Effector memory CD4-positive, alpha-beta T cell (primary cell): ENCODE measurements at places on chromosomes 2 and 18.

GRCh38 chr2:42101206-42102023 is 53.6 kb downstream of the PKDCC start:
- peak overlapping the region; percentile 37 for H3K4me3 ChIP-seq
- H3K4me1 ChIP-seq: peaks cover 74% of the 10 kb centered on the region
- peak overlapping the region; percentile 99 for H3K27ac ChIP-seq
- H3K27me3 ChIP-seq: no peaks in the 10 kb centered on the region
- DNase-seq: peak; percentile 59

GRCh38 chr18:60358516-60358915 is 14.1 kb downstream of the MC4R start:
- H3K36me3 ChIP-seq: no peaks in the 10 kb centered on the region
- no peak for DNase-seq
- no peak overlapping the region for H3K27ac ChIP-seq
- H3K27me3 ChIP-seq: no peaks in the 10 kb centered on the region
- no peaks in the 10 kb centered on the region for H3K4me1 ChIP-seq

- no peaks in the 10 kb centered on the region for H3K4me1 ChIP-seq
- no peaks in the 10 kb centered on the region for H3K36me3 ChIP-seq
- H3K27ac ChIP-seq: no peak overlapping the region
- H3K27me3 ChIP-seq: no peaks in the 10 kb centered on the region
- no peak for DNase-seq
- H3K4me3 ChIP-seq: no peak overlapping the region
Observed at GRCh38 chr2:219104107-219105035, 43.6 kb upstream of the IHH start.

- no peak overlapping the region for H3K27ac ChIP-seq
- H3K27me3 ChIP-seq: no peaks in the 10 kb centered on the region
- peaks cover 6% of the 10 kb centered on the region for H3K4me1 ChIP-seq
- no peaks in the 10 kb centered on the region for H3K36me3 ChIP-seq
Observed at GRCh38 chr18:11980163-11980493, 1.2 kb upstream of the IMPA2 start.

GRCh38 chr18:9824952-9825371 is 60.8 kb upstream of the TXNDC2 start:
- H3K36me3 ChIP-seq: no peaks in the 10 kb centered on the region
- DNase-seq: no peak
- H3K4me1 ChIP-seq: no peaks in the 10 kb centered on the region
- H3K27me3 ChIP-seq: peaks cover 4% of the 10 kb centered on the region

DNA sequence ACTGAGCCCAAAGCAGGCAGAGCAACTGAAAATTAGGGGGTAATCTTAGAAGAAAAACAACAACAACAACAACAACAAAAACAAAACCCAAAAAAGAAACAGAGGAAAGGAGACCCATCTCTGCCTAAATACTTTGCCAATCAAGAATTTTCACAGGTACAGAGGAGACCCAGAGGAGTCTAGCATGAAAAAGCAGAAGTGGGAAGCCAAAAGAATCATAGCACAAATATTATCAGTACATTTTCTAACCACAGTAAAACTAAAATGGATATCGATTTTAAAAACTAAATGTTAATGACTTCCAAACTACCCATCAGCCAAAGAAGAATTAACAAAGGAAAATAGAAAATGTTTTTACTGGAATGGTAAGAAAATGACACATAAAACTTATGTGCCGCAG is 148.1 kb downstream of the BAZ2B start:
- no peaks in the 10 kb centered on the region for H3K36me3 ChIP-seq
- H3K4me3 ChIP-seq: no peak overlapping the region
- DNase-seq: no peak
- no peaks in the 10 kb centered on the region for H3K27me3 ChIP-seq
- H3K4me1 ChIP-seq: no peaks in the 10 kb centered on the region

DNA sequence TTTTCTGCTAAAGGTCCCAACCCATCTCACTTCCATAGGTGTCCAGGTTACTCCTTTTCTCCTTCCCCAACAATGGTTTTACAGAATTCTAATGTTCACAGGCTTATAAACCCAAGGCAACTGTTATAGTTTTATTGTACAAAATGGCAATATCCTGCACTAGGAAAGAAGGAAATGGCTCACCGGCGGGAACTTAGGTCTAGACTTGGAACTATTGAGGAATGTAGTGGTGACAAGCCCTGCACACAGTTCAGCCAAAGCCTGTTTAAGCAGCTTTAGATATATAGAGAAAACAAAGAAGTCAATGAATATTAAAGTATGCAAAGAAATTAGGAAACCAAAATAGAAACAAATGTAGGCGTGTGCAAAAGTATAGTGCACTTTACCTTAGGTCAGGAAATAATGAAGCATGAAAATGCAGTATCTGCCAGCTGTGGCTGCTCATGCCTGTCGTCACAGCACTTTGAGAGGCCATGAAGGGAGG is 22.7 kb upstream of the KCNG3 start:
- no peak overlapping the region for H3K4me3 ChIP-seq
- no peaks in the 10 kb centered on the region for H3K4me1 ChIP-seq
- DNase-seq: no peak
- H3K27me3 ChIP-seq: no peaks in the 10 kb centered on the region

- H3K4me1 ChIP-seq: peaks cover 18% of the 10 kb centered on the region
- no peak for DNase-seq
- H3K27me3 ChIP-seq: no peaks in the 10 kb centered on the region
- H3K36me3 ChIP-seq: peaks cover 9% of the 10 kb centered on the region
Observed at GRCh38 chr2:96837575-96837974, 6.2 kb downstream of the ANKRD23 start.

DNA sequence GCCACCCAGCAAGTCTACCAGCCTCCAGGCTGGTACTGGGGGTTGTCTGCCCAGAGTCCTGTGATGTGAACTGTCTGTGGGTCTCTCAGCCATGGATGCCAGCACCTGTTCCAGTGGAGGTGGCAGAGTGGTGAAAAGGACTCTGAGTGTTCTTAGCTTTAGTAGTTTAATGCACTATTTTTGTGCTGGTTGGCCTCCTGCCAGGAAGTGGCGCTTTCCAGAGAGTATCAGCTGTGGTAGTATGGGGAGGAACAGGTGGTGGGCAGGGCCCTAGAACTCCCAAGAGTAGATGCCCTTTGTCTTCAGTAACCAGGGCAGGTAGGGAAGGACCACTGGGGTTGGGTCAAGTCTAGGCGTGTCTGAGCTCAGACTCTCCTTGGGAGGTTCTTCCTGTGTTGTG is 356.7 kb downstream of the STK39 start:
- DNase-seq: no peak
- H3K27ac ChIP-seq: no peak overlapping the region
- no peak overlapping the region for H3K4me3 ChIP-seq
- H3K27me3 ChIP-seq: no peaks in the 10 kb centered on the region
